ENCODE measurements at places on chromosomes 4 and X.

DNA sequence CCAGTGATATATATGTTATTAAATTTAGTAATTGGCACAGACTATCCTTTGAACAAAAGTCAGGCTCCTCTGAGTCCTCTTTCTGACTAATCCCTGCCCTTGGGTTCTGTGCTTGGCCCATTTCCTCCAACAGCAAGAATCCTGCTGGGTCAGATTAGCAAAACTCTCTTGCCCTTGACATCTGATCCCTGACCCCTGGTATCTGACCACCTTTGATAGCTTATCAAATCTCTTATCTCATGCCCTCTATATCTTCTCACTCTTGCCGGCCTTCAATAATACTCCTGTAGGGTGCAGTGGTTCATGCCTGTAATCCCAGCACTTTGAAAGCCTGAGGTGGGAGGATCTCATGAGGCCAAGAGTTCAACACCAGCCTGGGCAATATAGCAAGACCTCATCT is 245.5 kb upstream of the FAM47A start:
- DNase-seq: no peak

DNA sequence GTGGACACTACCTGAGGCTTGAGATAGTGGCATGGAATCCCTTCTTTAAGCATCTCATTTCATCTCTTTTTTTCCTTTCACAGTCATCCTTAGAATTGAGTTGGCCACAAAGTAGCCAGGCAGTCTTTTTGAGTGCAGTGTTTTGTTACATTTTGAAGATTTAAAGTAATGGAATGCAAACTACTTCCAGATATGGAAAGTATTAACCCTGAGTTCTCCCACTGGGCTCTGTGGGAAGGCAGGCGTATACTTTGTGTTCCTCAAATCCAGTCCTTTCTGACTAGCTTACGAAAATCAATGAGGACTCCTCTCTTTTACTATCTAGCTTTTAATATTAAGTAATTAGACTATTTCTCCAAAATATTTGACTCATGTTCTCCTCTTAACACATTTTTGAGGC is 29.9 kb downstream of the PCDH10 start:
- DNase-seq: no peak

- no peak for DNase-seq
Observed at GRCh38 chr4:99564921-99565320, 1.1 kb upstream of the TRMT10A start.

GRCh38 chr4:18932730-18933339 is 911.3 kb upstream of the LCORL start:
- DNase-seq: no peak

- DNase-seq: no peak
Observed at GRCh38 chr4:20393486-20394100, 141.9 kb downstream of the SLIT2 start.

- no peak for DNase-seq
Observed at GRCh38 chr4:180437601-180438000, 1805.6 kb upstream of the TENM3 start.

DNA sequence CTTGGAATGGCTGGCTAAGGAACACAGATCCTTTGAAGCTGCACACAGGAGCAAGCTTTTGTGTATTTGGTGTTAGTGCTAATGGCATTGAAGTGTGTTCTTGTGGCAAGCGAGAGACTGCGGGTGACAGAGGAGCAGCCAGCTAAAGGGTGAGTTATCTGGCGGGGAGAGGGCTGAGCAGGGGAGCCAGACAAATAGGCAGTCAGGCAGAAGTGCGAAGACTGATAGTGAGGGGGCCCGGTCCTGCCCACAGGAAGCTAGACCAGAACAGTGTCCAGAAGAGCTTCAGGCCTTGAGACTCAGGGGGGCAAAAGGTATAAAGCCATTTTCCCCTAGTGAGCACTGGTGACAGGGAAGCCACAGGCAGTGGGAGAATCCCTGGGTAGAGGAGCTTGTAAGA is 49.6 kb upstream of the MAMLD1 start:
- DNase-seq: no peak

DNA sequence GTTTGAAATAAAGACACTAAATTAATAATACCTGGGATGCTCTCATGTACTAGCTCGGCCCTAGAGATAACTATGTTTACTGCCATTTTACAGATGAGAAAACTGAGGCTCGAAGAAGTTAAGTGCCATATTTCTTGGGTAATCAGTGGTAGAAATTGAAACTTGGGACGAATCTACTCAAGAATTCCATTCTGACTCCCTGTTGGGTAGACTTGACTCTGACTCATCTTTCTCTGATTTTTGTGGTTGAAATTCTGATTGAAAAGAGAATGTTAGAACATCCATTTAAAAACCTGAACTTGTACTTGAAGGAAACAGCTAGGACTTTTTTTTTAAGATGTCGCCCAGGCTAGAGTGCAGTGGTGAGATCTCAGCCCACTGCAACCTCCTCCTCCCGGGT is 50.1 kb upstream of the NSUN7 start:
- no peak for DNase-seq

- DNase-seq: no peak
Observed at GRCh38 chr4:105092768-105093167, 53.9 kb upstream of the TET2 start.

- no peak for DNase-seq
Observed at GRCh38 chr4:156103311-156103710, 149.6 kb upstream of the CTSO start.

GRCh38 chrX:98357146-98357545 is 1473.4 kb downstream of the RPA4 start:
- no peak for DNase-seq

DNA sequence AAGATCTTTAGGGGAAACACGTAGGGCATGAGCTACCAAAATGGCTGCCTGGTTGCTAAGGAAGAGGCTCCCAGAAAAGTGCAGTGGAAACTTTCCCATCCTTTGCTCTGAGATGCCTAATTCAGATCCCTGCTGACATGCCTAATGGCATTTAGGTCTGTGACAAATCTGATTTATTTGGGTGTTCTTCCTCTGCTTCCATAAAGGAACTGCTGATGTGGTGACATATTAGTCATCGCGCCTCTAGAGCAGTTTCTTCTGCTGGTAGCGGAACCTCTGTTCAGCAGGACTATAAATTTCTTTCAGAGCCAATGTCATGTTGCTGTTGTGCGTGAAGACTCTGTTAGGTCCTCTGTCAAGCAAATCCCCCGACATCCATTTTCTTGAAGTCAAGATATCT is 310.0 kb downstream of the PDHA2 start:
- no peak for DNase-seq

GRCh38 chr4:123890889-123891288 is 494.3 kb downstream of the SPRY1 start:
- DNase-seq: no peak

GRCh38 chr4:115670930-115671329 is 557.5 kb upstream of the NDST4 start:
- no peak for DNase-seq

DNA sequence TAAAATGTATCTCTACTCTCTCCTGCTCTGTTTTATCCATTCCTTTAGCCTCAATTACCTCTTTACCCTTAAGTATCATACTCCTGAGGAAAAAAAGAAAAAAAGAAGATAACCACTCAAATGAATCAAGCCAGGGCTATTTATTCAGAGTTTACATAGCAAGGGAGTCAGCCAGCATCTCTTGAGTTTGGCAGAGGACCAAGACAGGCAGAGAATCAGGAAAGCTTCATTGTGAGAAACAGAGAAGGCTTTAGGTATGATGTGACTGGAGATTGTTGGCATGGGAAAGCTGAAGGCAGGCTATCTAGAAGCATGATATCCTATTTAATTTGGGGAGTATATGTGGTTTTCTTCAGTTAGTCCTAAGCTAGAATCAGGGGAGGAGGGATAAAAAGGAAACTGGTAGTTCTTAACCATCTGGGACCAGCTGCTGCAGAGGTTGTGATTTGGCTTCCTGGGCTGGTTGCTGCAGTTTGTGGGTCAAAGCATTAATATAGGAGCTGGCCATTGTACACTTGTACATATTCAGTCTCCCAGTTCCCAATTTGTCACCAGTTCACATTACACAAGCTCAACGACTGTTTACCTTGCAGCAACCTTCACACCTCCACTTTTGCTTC is 11.2 kb downstream of the APELA start:
- no peak for DNase-seq

- DNase-seq: no peak
Observed at GRCh38 chr4:98573791-98574190, 84.6 kb downstream of the TSPAN5 start.

- no peak for DNase-seq
Observed at GRCh38 chr4:123381996-123382395, 14.6 kb upstream of the SPRY1 start.
